ENCODE measurements at places on chromosomes 7 and 10. TPM values are rescaled to one million over a fixed set of nuclear protein-coding genes. Genes with fewer than 3 reads are reported as not detected.

CLDN3 gene
- 6.8 TPM for total RNA-seq

PKD1L1 gene
- total RNA-seq: 5.9 TPM

SPDYE2 gene
- 0.52 TPM for total RNA-seq

VSTM4 gene
- 16.0 TPM for total RNA-seq

AS3MT gene
- 0.29 TPM for total RNA-seq

NEUROG3 gene
- not detected for total RNA-seq

EPDR1 gene
- 20.1 TPM for total RNA-seq

KIAA1549 gene
- 6.3 TPM for total RNA-seq

FAS gene
- 34.7 TPM for total RNA-seq

BTBD16 gene
- 51.2 TPM for total RNA-seq

FBXO24 gene
- total RNA-seq: 0.29 TPM
